ENCODE measurements at places on chromosomes 12 and 14.

GRCh38 chr12:49847161-49847560 is 4.3 kb upstream of the BCDIN3D start:
- no peak for DNase-seq

DNA sequence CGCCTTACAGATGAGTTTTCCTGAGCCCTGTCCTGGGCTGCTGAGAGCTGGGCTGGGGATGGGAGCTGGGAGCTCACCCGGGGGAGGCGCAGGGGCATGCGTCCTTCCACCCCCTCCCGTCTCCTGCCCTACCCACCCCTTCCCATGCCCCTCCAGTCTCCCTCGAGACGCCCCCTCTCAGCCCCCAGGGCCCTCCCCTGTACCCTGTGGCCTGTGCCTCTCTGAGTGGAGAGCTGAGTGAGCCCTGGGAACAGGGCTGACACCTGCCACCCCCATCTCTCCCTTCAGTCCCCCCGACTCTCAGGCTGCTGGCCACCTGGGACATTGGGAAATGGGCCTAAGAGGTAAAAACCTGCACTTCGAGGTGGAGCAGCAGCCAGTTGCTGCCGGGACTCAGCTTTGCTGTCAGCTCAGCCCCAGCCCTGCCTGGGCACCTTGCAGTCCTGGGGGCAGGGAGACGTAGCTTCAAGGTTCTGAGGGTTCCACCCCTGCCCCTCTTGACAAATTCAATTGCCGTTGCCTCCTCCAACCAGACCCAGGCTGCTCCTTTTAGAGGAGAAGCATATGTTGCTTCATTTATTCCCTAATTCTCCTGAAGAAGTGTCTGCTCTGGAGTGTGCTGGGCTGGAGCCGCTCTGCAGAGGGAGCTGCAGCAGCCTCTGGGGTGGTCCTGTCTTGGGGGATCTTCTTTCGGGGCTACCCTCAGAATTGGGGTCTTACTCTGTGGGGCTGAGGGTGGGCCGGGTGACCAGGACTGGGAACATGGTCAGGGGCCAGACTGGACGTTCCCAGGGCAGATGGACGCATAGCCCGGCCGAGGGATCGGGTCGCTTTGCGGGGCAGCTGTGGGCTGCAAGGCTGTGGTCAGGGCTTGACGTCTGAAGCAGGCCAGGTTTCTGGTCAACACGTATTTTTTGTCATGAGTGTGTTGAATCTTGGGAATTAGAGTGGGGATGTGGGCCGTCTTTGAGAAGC is 141.4 kb downstream of the ADGRD1 start:
- DNase-seq, result no peak

- DNase-seq, result no peak
Measured at GRCh38 chr12:107080299-107080698, 13.1 kb downstream of the CRY1 start.

- no peak for DNase-seq
Measured at GRCh38 chr14:105490267-105490571, 827 bp upstream of the TEDC1 start.

DNA sequence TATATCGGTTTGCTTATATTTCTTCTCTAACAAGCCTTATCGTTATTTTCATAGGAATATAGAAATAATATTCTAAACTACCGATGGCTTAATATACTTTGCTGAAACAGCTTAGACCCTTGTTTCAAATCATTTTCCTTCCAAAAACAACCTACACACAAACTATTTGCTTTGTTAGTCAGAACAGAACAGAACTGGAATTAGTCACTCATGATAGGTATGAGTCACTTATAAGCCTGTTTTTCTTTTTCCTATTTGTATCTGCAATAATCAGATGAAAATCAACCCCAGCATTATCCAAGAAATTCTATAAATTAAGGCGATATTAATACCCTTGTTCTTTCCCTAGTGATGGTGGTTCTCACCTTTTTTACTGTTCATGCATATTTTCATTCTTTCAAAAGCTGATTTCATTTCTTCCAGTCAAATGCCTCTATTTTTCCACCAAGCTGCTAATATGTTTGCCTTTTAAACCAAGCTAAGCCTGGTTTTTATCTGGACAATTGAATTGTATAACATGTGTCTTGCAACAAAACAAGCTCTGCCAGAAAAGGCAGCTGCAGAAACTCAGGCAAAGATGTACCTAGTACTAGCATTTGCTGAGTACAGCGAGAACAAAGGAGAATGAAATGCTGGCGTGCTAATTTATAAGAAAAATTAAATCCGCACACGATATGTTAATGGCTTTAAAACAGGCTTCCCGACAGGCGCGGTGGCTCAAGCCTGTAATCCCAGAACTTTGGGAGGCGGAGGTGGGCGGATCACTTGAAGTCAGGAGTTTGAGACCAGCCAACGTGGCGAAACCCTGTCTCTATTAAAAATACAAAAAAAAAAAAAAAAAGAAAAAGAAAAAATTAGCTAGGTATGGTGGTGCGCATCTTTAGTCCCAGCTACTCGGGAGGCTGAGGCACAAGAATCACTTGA is 1418.2 kb downstream of the AACS start:
- DNase-seq, result no peak

DNA sequence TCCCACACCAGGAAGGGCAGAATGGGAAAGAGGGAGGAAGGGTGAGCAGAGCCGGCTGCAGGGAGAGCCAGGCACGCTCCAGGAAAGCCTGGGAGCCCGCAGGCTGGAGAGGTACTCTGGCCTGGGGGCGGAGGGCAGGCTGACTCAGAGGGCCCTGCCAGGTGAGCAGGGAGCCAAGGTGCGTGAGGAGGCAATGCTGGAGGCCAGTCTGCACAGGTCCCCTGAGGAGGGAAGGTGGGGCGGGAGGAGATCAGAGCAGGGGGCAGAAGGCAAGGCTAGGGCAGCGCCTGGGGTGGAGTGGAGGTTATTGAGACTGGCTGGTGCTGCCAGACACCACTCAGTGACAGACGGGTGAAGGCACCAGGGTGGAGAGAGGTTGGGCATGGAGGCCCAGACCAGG is 385.0 kb downstream of the BCL11B start:
- no peak for DNase-seq

DNA sequence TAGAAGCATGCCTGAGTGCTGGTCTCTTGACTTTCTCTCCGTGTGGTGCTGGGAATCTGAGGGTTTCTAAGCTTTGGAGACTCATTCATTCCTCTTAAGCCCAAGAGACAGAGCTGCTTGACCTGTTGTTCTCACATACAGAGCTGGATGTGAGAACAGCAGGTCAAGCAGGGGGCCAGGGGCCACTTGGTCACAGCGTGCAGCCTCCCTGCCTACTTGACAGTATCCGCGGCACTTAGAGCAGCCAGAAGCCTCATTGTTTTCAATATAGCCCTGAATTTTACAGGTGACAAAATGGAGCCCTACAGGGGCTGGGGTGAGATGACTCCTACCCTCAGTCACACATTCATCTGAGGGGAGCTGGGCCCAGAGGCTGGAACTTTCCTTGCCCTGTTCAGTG is 88.9 kb downstream of the ESRRB start:
- no peak for DNase-seq

GRCh38 chr12:77489331-77489970 is 341.2 kb upstream of the NAV3 start:
- no peak for DNase-seq

DNA sequence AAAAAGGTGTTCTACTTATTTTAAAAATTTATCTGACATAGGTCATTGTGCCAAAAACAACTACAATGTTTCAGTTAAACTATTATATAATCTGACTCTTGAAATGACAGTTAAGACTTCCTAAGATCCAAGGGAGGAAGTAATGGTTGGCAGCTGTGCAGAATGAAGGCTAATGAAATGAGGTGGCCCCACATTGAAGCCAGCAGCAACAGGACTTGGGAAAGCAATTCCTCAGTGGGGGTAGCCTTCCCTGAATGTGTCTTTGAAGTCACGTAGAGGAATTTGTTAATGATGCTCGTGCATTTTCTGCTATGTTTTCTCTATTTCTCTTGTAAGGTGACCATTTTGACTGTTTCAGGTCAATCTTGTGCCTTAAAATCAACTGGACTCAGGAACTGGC is 162.4 kb upstream of the DAAM1 start:
- DNase-seq, result no peak

Measured in hippocampal formation (tissue), 2 donors.